ENCODE measurements at places on chromosomes 2 and 18.

DNA sequence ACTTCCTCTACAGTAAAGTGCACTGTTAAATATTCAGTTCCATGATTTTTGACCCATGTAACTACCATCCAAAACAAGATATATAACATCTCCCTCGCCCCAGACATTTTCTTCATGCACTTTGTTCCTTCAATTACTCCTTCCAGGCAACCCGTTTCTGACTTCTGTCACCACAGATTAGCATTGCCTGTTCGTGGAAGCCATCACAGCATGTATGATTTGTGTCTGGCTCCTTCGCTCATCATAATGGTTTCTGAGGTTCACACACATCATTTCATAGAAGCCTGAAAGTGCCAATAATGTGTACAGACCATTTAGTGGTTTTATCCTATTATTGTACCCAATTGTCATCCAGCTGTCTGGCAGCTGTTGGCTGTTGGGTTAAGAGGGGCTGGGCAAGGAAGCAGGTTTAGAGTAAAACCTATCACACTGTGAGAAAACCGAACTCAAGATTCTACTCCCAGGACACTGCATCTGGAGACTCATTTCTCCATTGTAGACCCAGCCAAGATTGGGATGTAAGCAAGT is 16.1 kb downstream of the ARHGAP28 start:
- DNase-seq: no peak

GRCh38 chr2:95158441-95158840 is 1.2 kb downstream of the ZNF514 start:
- no peak for DNase-seq

GRCh38 chr2:3952866-3953516 is 249.6 kb downstream of the DCDC2C start:
- no peak for DNase-seq

DNA sequence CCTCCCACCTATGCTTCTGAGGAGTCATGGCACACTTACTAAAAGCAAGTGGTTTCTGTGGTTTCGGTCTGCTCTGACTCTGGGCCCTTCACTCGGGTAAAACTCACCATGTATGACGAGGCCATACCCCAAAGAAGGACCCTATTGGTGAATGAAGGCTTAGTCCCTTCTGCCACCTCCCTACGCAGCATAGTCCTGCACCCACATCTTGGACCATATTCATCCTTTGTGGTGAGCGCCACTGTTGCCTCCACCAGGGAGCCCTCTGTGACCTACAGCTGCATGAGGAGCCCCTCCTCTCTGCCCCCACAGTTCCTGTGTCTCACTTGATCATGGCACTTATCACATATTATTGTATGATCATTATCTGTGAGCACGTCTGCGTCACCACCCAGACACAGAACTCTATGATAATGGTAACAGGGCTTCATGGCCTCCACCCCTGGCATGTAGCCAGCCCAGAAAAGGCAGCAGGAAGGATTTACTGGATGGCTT is 113.3 kb downstream of the TFCP2L1 start:
- DNase-seq: no peak

- DNase-seq: no peak
Observed at GRCh38 chr2:163733956-163734355, 1.9 kb downstream of the FIGN start.

- no peak for DNase-seq
Observed at GRCh38 chr2:129191530-129191929, 787.9 kb upstream of the RAB6C start.

DNA sequence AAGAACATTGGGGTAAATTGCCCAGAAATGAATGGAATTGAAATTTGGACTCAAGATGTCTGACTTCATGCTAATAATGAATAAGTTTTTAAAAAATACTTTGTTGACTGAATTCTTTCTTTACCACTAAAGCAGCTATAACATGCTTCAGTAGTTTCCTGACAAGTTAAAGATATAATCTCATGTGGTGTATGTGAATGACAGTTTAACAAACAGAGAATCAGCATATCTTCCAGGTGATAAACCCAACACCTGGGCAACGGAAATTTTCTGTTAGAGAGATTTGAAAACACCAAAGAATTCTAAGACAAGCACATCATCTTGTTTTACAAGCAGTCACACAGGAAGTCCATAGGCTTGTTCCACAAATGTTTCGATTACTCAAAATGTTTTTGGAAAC is 372.6 kb upstream of the VRK2 start:
- DNase-seq: no peak

- no peak for DNase-seq
Observed at GRCh38 chr18:985212-985661, 80.6 kb downstream of the ADCYAP1 start.

- DNase-seq: no peak
Observed at GRCh38 chr2:5479265-5479928, 212.8 kb upstream of the SOX11 start.

- no peak for DNase-seq
Observed at GRCh38 chr2:205077159-205077558, 531.9 kb downstream of the PARD3B start.

DNA sequence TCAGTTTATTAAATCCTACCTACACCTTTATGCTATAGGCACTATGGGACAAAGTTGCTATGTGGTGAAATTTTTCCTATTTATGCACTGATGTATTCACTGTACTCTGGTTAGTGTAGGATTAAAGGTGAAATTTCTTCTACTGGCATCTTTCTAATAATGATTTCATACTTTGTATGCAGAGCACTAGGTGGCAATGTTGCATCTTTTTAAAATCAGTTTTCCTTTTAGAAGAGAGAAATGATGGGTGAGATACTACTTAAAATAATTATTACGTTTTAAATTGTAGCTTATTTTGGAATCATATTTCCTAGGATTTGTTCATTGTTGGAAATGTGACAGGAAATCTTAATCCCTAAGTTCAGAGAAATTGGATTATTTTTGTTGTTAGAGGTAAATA is 150.9 kb downstream of the CD8B2 start:
- peak; percentile 2 for DNase-seq

DNA sequence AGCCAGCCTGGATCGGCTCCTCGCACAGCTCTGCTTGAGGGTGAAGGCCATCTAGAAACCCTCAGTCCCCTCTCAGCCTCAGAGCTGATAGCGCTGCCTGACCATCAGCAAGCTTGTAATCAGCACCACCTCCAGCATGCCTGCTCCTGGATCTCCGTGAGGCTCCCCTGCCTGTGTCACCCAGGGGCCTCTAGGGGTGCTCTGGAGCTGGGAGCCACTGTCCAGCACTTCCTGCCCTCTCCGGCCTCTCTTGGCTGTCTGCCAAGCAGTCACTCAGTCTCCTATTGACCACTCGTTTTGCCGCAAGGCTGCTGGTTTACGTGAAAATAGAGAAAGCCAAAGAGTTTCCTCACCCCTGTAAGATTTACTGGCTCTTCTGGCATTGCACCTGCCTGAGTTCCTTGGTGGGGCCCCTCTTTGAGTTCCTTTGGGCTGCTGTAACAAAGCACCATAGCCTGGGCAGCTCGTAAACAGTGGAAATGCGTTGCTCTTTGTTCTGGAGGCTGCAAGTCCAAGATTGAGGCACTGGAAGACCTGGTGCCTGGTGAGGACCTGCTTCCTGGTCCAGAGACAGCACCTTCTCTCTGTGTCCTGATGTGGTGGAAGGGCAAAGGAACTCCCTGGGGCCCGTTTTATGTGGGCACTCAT is 17.9 kb downstream of the CAPN10 start:
- no peak for DNase-seq

- DNase-seq: peak; percentile 72
Observed at GRCh38 chr2:221444106-221444505, 128.0 kb downstream of the EPHA4 start.

DNA sequence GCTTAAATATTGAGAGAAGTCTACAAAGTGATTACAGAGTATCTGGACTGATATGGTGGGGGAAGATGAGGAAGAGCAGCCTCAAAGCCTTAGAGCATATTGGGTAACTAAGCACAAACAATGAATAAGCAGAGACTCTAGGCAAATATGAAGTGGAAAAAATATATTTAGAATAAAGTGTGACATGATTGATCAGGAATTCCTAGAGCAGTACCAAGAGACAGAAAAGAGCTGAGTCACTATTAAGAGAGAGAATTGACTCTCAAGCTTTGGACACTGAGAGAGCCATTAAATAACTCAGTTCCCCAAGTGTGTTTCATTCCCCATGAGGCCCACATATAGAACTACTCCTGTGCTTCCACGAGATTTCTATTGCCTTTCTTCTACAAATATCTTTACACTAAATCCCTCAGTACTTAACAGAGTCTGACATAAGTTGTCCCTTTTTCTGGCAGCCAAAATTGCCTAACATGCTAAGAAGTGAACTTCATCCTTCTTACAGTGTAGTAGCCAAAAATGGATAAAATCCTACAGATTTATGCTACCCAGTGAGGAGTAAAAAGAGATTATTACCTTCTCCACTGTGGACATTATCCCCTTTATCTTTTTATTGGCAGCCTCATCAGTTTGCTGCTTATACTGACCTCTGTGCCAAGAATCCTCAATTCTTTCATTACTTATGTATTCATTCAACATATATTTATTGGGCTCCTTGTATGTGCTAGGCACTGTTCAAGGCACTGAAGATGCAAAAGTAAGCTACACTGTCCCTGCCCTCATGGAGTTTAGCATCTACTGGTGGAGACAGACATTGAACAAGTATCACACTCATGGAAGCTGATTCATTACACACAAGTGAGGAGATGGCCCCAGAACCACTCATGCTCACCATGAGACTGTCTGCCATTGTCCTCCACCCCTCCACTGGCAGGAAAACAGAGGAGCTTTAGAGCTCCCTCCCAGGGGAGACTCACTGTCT is 45.4 kb downstream of the SLC40A1 start:
- peak; percentile 20 for DNase-seq

GRCh38 chr2:136110526-136110925 is 7.4 kb downstream of the CXCR4 start:
- no peak for DNase-seq

DNA sequence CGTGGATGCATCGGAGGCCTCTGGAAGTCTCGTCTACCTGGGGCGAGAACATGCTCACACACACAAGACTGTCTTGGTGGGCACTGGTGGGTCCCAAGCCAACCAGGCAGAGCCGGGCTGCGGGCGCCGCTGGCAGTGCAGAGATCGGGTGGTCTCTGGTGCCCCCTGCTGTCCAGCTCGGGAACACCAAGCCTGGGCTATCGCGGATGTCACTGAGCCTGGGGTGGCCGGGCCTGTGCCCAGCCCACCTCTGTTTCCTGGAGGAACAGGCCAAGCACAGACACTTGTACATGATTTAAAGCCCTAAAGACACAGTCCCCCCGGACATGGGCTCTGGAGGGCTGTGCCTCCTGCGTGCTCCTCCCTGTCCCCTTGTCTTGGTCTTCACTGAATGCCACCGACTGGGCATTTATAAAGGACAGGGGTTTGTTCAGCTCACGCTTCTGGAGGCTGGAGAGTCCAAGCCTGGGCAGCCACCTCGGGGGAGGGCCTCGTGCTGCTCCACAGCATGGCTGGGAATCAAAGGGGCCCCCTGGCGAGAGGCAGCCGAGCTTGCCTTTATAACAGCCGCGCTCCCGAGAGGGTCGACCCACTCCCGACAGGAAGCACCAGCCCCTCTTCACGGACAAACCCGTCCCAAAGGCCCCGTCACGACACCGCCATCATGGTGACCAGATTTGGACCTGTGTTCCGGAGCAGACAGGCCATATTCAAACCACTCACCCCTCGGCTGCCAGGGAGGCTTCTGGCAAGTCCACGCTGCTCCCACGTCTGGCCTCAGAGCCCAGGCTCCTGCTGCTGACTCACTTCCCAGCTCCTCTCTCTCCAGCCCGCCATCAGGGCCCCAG is 3.6 kb upstream of the OTOS start:
- DNase-seq: no peak

GRCh38 chr18:40852406-40852805 is 1102.6 kb upstream of the PIK3C3 start:
- DNase-seq: no peak

- no peak for DNase-seq
Observed at GRCh38 chr2:147468349-147468748, 376.5 kb upstream of the ACVR2A start.

- DNase-seq: no peak
Observed at GRCh38 chr2:173963323-173963816, 1.8 kb downstream of the SP3 start.

GRCh38 chr2:106126705-106127281 is 67.3 kb downstream of the UXS1 start:
- DNase-seq: no peak

- no peak for DNase-seq
Observed at GRCh38 chr2:239506101-239506857, 105.5 kb upstream of the HDAC4 start.

- no peak for DNase-seq
Observed at GRCh38 chr18:71998547-71999097, 545.5 kb downstream of the CBLN2 start.

- no peak for DNase-seq
Observed at GRCh38 chr2:7097353-7097895, 180.2 kb downstream of the RNF144A start.

DNA sequence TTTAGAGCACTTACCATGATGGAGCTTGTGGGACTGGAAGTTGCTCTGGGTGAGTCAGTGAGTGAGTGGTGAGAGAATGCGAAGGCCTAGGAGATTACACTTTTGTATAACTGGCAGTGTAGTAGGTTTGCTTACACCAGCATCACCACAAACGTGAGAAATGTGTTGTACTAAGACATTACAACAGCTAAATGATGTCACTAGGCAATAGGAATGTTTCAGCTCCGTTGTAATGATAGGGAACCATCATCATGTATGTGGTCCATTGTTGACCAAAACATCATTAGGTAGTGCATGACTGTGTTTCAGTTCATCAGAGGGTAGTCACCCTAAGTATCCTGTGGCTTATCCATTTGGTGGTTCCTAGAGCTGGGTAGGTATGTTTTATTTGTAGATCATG is 11.9 kb downstream of the ZNF407 start:
- DNase-seq: peak; percentile 57

DNA sequence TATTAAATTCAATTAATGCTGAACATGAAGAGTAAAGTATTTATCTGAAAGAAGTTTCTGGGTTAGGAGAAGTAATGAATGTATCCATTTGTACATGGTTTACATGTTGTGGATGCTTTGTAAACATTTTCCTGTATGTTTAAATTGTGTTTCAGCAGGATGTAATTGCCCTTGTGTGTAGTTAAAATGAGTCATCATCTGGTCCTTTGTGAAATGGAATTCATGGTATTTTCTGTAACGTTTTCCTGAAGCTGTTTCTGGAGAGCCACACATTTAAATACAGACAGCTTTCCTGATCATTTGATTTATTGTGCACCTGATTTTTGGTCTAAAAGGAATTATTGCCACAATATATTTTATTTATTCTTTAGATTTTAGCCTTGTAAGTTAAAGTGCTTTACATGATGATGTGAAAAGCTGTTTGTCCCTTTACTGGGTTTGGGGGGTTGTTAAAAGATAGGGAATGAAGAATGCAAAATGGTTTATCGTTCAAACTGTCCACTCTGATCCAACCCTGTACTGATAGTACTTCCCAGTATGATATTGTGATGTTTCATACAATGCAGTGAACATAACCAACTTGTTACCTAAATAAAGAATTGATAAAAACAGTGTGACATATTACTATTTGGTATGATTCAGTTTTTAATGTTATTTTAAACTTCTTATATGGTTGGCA is 41.7 kb upstream of the SLC3A1 start:
- DNase-seq: no peak

DNA sequence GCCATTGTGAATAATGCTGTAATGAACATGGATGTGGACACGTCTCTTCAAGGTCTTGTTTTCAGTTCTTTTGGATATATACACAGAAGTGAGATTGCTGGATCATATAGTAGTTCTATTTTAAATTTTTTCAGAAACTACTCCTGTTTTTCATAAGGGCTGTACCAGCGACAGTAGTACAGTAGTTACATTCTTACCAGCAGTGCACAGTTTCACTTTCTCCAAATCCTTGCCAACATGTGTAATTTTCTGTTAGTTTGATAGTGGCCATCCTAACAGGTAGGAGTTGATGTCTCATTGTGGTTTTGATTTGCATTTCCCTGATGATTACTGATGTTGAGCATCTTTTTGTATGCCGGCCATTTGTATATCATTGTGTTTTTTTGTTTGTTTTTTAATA is 81.7 kb downstream of the EPC2 start:
- no peak for DNase-seq
